HFFc6 (cell line): ENCODE measurements at places on chromosomes 12 and 14. TPM values are rescaled to one million over a fixed set of nuclear protein-coding genes. Genes with fewer than 3 reads are reported as not detected.

DNA sequence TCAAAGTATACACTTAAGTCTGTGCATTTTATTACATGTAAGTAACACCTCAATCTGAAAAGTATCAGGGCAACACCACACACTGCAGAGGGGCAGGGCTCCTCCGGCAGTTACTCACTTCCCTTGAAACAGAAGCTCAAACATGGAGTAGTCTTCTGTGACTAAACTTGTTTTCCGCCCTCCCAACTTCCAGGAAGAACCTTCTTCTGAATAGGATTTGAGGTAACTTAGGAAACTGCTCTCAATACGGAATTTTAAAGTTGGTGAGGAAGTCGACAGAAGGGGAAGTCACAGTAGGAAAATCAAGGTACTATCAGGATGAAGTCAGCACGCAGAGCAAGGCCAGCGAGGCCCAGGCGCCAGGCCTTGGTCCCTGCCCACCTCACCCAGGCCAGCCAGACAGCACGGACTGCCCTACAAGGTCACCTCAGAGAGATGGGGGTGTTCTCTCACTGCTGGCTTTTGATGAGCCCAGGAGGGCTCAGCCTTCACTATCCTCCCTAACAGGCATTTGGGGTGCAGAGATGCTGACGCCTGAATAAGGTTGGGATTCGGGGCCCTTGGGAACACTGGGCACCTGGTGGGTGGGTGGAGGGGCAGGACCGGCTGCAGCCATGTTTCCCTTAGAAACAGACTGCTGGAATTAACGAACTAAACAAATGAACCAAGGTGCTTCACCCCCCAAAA is 5.8 kb downstream of the ANKRD9 start:
- no peak for DNase-seq

DNA sequence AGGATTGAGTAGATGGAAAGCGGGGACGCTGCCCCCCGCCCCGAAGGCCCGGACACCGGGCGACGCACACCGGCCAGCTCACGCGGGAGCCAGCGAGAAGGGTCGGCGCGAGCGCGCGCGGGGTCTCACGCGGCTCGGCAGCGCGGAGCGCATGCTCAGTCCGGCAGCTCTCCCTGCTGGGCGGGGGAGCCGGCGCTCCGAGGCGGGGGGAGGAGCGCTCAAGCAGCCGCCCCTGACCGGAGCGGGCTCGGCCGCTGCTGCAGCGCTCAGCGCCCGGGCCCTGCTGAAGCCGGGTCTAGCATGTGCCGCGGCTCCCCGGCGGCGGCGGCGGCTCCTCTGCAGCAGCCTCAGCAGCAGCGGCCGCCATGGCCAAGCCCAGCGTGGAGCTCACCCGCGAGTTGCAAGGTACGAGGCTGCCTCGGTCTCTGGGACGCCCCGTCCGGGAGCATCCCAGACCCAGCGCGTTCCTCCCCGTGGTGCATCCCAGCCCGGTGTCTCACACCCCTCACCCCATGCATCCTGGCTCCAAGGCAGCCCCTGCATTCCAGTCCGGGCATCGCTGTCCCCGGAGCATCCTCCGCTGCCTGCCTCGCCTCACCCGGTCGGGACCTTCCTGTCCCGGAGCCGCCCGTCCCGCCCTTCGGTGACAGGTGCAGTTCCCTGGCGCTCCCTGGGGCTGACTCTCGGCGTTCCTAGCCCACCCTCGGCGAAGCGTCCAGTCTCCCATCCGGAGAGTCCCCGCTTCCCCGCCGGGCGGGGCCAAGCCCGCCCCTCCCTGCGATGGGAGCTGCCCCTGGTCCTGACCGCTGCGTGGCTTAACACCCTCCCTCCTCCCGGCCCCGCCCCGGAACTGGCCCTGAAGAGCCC is at the start of gene CARMIL3:
TSS of gene CARMIL3 (plus strand) at position 221 of the 867 bp plus-strand sequence. CDS start at position 366, 145 bp downstream.
- peak; percentile 10 for DNase-seq

GRCh38 chr14:87892763-87893162 is 100.2 kb downstream of the GALC start:
- no peak for DNase-seq

RDH5 gene
- total RNA-seq = 7.4 to 13.2 TPM (median 10.0 TPM) in 3 replicates

KRT3 gene
- total RNA-seq = 0.11 TPM in 1 of 3 replicates, not detected in the others

CCT2 gene
- 230 to 298 TPM (median 247 TPM) in 3 replicates for total RNA-seq
